Renal cortical epithelial cell (primary cell): ENCODE measurements at places on chromosomes 16 and 17. TPM values are rescaled to one million over a fixed set of nuclear protein-coding genes. Genes with fewer than 3 reads are reported as not detected.

GRCh38 chr16:29891525-29892457 lies 7.6 kb downstream of the SEZ6L2 start:
- peak; percentile 27 for DNase-seq

- DNase-seq, result no peak
These were observed 14.3 kb upstream of the SCIMP start for GRCh38 chr17:5248821-5249479.

CNGB1 gene
- total RNA-seq, result 0.35 and 0.60 TPM in 2 replicates

- DNase-seq, result no peak
These were observed 18.3 kb upstream of the RASD1 start for GRCh38 chr17:17514361-17514992.

DNA sequence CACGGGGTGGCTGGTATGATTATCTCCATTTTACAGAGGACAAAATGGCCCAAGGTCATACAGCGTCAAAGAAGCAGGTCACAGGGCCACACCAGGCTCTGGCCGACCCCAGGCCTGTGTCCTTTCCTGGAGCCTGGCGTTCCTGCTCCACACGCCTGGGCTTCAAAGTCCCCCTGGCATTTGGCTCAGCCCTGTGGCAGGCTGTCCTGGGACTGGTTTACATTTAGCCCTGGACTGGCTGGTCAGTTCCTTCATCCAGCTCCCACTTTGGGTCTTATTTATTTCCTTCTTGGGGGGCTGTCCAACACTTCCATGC lies 15.3 kb downstream of the TBX2 start:
- no peak for DNase-seq

- peak; percentile 51 for DNase-seq
These were observed 3.8 kb upstream of the HAP1 start for GRCh38 chr17:41738077-41738800.

LPO gene
- total RNA-seq, result not detected in 2 replicates

- DNase-seq, result no peak
These were observed 185.5 kb upstream of the SDK2 start for GRCh38 chr17:73829676-73830280.

CCL4 gene
- total RNA-seq, result not detected in 2 replicates

POLR3E gene
- 33.9 and 50.8 TPM in 2 replicates for total RNA-seq

GRAP gene
- total RNA-seq, result 0.15 and 0.17 TPM in 2 replicates
